ENCODE measurements at places on chromosomes 13 and 19.

- no peaks in the 10 kb centered on the region for H3K27me3 ChIP-seq
- peak within 1 kb of the TSS; percentile 75 for H3K4me3 ChIP-seq
- peak within 1 kb of the TSS; percentile 96 for H3K27ac ChIP-seq
- H3K36me3 ChIP-seq: no peaks in the 10 kb centered on the region
- no peaks in the 10 kb centered on the region for H3K4me1 ChIP-seq
Measured at GRCh38 chr19:38975214-38975860, at the start of gene FBXO17. Gene FBXO17 (minus strand): TSS chr19:38975742. CDS start chr19:38950319, 25,423 bp downstream.

- H3K27me3 ChIP-seq: no peaks in the 10 kb centered on the region
- no peaks in the 10 kb centered on the region for H3K4me1 ChIP-seq
- no peak overlapping the region for H3K4me3 ChIP-seq
- no peak overlapping the region for H3K27ac ChIP-seq
- DNase-seq: peak; percentile 58
Measured at GRCh38 chr19:47391510-47392223, 27.7 kb downstream of the MEIS3 start.

GRCh38 chr19:18350490-18350889, 10.1 kb downstream of the PGPEP1 start:
- no peaks in the 10 kb centered on the region for H3K27me3 ChIP-seq
- no peak overlapping the region for H3K27ac ChIP-seq
- H3K4me1 ChIP-seq: no peaks in the 10 kb centered on the region
- H3K36me3 ChIP-seq: no peaks in the 10 kb centered on the region

- H3K4me3 ChIP-seq: no peak overlapping the region
- no peaks in the 10 kb centered on the region for H3K36me3 ChIP-seq
- DNase-seq: no peak
- H3K27me3 ChIP-seq: no peaks in the 10 kb centered on the region
Measured at GRCh38 chr13:65093357-65093756, 2136.8 kb downstream of the PCDH9 start.

- H3K4me3 ChIP-seq: no peak overlapping the region
- no peak overlapping the region for H3K27ac ChIP-seq
- no peaks in the 10 kb centered on the region for H3K4me1 ChIP-seq
- DNase-seq: no peak
Measured at GRCh38 chr13:67574320-67575233, 344.4 kb upstream of the PCDH9 start.

GRCh38 chr13:97434397-97435201, 630 bp downstream of the RAP2A start:
- DNase-seq: peak; percentile 46
- H3K36me3 ChIP-seq: no peaks in the 10 kb centered on the region
- H3K27ac ChIP-seq: peak overlapping the region; percentile 100
- no peaks in the 10 kb centered on the region for H3K27me3 ChIP-seq

DNA sequence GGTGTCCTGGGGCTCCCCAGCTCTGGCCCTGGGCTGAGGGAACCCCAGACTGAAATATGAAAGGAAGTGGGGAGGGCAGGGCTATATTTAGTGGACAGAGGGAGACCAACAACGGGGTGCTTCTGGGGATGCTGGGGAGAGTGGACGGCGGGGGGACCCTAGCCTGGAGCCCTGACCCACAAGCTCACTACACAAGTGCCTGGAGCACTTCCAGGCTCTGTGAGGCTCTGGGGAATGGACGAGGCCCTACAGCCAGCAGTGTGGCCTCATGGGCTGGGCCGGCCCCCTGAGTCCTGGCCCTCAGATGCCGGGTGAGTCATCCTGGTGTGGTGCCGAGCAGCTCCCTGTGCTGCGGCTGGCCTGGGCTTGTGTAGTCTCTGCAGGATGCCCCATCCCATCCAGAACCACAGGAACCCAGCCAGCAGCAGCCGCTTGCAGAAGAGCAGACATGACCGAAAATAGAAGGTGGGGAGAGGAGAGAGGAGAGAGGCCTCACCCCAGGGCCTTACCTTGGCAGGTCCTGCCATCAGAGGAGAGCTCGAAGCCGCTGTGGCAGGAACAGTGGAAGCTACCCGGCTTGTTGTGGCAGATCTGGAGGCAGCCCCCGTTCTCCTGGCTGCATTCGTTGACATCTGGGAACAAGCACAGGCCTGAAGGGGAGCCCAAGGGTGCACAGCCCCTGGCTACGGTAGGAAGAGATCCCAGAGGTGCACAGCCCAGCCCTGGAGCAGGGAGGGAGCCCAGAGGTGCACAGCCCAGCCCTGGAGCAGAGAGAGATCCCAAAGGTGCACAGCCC, 26.1 kb downstream of the GAS6 start:
- H3K4me1 ChIP-seq: peaks cover 34% of the 10 kb centered on the region
- peak overlapping the region; percentile 2 for H3K4me3 ChIP-seq
- peak overlapping the region; percentile 92 for H3K27ac ChIP-seq
- no peaks in the 10 kb centered on the region for H3K36me3 ChIP-seq

- peak overlapping the region; percentile 98 for H3K27ac ChIP-seq
- no peaks in the 10 kb centered on the region for H3K4me1 ChIP-seq
- DNase-seq: peak; percentile 78
- H3K27me3 ChIP-seq: no peaks in the 10 kb centered on the region
- H3K36me3 ChIP-seq: no peaks in the 10 kb centered on the region
Measured at GRCh38 chr19:1251330-1252220, 3.2 kb downstream of the MIDN start.

GRCh38 chr13:80341101-80341755, at the start of gene SPRY2:
Gene SPRY2 (minus strand): TSS chr13:80341126. CDS start chr13:80337705, 3,421 bp downstream.
- no peaks in the 10 kb centered on the region for H3K4me1 ChIP-seq
- no peaks in the 10 kb centered on the region for H3K27me3 ChIP-seq
- H3K36me3 ChIP-seq: no peaks in the 10 kb centered on the region
- H3K4me3 ChIP-seq: peak within 1 kb of the TSS; percentile 58
- DNase-seq: peak; percentile 92

- H3K27ac ChIP-seq: no peak overlapping the region
- no peak overlapping the region for H3K4me3 ChIP-seq
- H3K4me1 ChIP-seq: no peaks in the 10 kb centered on the region
- DNase-seq: no peak
Measured at GRCh38 chr13:48660361-48661076, 6.8 kb downstream of the CYSLTR2 start.

GRCh38 chr13:78820541-78820940, 161.6 kb upstream of the OBI1 start:
- H3K4me1 ChIP-seq: no peaks in the 10 kb centered on the region
- H3K27me3 ChIP-seq: no peaks in the 10 kb centered on the region
- DNase-seq: no peak
- no peaks in the 10 kb centered on the region for H3K36me3 ChIP-seq
- H3K4me3 ChIP-seq: no peak overlapping the region

- no peaks in the 10 kb centered on the region for H3K4me1 ChIP-seq
- DNase-seq: no peak
- H3K4me3 ChIP-seq: no peak overlapping the region
- no peak overlapping the region for H3K27ac ChIP-seq
Measured at GRCh38 chr13:22107549-22107948, 436.7 kb downstream of the FGF9 start.

DNA sequence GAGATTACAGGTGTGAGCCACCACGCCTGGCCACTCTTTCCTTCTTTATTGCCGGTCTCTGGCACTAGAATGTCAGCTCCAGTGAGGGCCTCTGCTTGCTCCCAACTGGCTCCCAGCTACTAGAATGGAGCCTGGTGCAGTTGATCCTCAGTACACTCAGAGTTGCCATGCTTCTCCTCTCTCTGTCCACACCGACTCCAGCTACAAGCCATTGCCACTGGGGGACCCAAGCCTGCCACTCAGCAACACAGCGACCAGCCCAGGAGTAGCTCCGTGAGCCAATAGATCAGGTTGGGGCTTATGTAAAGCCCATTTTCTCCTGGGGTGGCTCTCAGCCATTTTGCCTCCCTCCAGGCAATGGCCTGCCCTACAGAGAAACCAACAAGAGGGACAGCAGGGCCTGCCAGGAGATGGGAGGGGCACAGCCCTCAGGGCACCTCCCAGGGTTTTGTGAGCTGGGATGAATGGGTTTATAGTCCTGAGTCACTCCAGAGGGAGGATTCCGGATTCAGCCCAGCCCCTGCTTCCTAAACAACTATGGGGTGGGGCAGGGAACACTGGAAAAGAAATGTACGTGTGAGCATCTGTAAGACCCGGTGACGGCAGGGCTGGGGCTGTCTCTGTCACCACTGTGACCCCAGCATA, 36.5 kb downstream of the OPA3 start:
- no peaks in the 10 kb centered on the region for H3K36me3 ChIP-seq
- no peaks in the 10 kb centered on the region for H3K27me3 ChIP-seq
- H3K4me1 ChIP-seq: no peaks in the 10 kb centered on the region
- DNase-seq: no peak

- no peak for DNase-seq
- H3K27ac ChIP-seq: peak overlapping the region; percentile 70
- no peaks in the 10 kb centered on the region for H3K27me3 ChIP-seq
- H3K4me3 ChIP-seq: peak overlapping the region; percentile 57
- H3K36me3 ChIP-seq: no peaks in the 10 kb centered on the region
- no peaks in the 10 kb centered on the region for H3K4me1 ChIP-seq
Measured at GRCh38 chr19:35155441-35155840, 906 bp downstream of the FXYD5 start.

DNA sequence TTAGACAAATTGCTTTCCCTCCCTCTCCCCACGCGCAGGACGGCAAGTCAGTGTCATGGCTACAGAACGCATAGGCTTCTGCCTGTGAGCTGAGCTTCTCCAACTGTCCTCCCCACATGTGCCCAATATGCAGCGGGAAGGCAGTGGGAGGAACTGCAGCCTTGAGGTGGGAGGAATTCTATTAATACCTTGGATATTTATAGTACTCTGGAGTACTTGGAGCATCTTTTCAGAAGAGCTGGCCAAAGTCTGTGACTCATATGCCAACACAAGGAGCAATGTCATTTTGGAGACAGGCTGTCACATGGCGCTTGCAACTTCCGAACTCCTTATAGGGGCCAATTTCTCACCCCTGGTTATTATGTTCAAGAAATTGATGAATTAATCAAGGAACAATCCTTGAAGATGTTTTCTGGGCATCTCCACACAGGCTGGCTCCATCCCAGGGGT, 245.0 kb upstream of the SERP2 start:
- DNase-seq: peak; percentile 49
- no peaks in the 10 kb centered on the region for H3K36me3 ChIP-seq
- no peaks in the 10 kb centered on the region for H3K4me1 ChIP-seq
- H3K27me3 ChIP-seq: no peaks in the 10 kb centered on the region
- no peak overlapping the region for H3K4me3 ChIP-seq
